ENCODE measurements at places on chromosomes 11 and 22. TPM values are rescaled to one million over a fixed set of nuclear protein-coding genes. Genes with fewer than 3 reads are reported as not detected.

The MS4A4E gene
- total RNA-seq: not detected

GRCh38 chr11:116579857-116580727 lies 192.7 kb downstream of the BUD13 start:
- no peak for DNase-seq

The CRYBB1 gene
- total RNA-seq: not detected

DNA sequence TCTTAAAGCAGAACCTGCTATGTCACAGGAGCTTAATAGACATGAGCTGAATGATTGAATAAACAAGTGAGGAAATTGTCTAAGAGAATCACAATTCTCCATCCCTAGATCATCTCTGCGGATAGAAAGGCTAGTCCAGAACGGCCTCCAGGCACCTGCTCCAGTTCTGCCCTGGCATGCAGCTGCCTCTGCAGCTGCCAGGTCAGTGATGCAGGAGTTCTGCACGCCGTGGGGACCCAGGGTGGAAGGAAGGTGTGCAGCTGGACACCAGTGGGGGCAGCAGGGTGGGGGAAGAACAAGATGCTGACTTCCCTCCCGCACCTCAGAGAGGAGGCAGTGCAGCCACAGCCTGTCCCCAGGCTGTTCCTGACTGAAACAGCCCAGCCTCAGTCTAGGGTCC lies 192.1 kb upstream of the NCAM1 start:
- DNase-seq: no peak

GRCh38 chr11:40825201-40825834 lies 634.1 kb downstream of the LRRC4C start:
- no peak for DNase-seq

DNA sequence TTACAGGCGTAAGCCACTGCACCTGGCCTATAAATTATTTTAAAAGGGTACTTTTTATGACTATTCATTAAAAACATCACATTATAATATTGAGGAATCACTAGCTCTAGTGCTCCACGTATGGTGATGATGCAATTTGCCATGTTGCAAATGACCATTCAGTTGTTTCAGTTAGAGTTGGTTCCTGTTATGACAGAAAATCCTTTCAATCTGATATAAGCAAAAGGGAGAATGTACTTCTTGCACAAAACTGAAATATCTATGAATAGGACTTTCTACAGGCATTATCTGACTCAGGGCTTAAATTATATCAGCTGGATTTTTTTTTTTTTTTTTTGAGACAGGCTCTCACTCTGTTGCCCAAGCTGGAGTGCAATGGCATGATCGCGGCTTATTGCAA lies 45.6 kb upstream of the RRM1 start:
- no peak for DNase-seq

The MPEG1 gene
- not detected for total RNA-seq

DNA sequence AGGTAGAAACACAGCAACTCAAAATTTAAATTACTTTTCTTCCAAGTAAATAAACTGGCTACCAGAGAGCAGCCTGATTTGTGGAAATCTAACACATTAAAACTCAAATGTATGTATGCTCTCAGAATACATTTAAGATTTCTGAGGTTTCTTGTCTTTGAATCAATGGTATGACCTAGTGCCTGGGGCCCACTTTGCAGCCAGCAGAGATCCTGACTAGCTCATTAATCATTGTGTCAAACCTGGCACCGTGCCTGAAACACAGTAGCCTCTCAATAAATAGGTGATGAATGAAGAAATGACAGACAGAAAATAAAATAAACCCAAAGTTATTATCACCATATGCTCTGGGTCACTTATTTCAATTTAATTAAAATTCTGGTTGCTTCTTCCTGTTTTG lies 176.2 kb upstream of the FAT3 start:
- peak; percentile 86 for DNase-seq

The RAB36 gene
- total RNA-seq: 0.26 TPM

DNA sequence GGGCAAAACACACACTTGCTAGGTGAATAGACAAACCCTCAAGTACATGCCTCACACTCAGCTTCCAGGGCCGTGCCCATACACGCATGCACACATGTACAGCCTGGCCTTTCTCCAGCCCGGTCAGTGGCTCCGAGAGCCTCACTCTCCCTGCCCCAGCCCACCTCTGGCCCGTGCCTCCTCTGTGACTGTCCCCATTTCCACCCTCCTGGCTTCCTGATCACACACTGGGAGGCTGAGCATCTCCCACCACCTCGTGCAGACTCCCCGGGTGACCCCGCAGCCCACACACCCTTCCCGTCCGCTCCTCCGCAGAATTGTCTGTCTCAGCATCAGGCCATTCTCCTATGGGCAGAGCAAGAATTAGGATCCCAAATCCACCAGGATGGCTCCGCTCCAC lies 634.1 kb downstream of the TBC1D22A start:
- DNase-seq: no peak

- DNase-seq: peak; percentile 93
Observed at GRCh38 chr11:58573451-58574104, 2.1 kb downstream of the LPXN start.

Data from bronchial epithelial cell (primary cell).